ENCODE measurements at places on chromosomes 12 and 14.
A peak's percentile ranks its signal among the peaks of the same experiment; 100 is the strongest.

GRCh38 chr12:130263996-130264395 lies 73.7 kb upstream of the PIWIL1 start:
- DNase-seq, result no peak

DNA sequence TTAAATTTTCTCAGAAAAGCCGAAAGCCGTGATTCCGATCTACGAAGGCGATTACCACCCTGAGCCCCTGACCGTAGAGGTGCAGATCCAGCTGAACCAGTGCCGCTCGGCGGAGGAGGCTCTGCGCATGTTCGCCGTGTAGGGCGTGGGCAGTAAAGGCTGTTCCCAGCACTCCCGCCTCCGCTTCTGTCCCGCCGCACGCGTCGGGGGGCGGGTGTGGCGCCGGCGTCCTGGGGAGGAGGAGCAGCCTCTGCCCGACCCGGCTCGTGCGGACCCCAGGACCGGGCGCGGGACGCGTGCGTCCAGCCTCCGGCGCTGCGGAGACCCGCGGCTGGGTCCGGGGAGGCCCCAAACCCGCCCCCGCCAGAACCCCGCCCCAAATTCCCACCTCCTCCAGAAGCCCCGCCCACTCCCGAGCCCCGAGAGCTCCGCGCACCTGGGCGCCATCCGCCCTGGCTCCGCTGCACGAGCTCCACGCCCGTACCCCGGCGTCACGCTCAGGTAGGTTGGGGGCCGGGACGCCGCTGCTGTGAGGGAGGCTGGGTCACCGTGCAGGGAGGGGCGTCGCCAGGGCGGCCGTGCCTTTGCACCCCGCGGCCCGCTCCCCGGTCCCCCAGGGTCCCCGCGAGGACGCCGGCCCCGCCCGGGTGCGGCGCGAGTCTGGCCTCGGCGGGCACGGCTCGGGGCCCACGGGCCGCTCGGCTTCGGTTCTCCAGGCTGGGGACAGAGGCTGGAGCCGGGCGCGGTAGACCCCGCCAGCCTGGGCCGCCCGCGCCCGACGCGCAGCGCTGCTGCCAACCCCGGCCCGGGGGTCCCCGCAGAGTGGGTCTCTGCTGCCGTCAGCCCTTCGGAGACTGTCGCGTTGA lies at the start of gene B3GNT4:
TSS of gene B3GNT4 (plus strand) at position 409 of the 866 bp plus-strand sequence. CDS start 910 bp downstream, outside the sequence.
- DNase-seq, result peak; percentile 33

GRCh38 chr14:104214431-104215218 lies 76.2 kb downstream of the KIF26A start:
- no peak for DNase-seq

GRCh38 chr12:128578045-128578444 lies 245.7 kb downstream of the SLC15A4 start:
- DNase-seq, result no peak

- peak; percentile 94 for DNase-seq
Measured at GRCh38 chr14:76958980-76959710, 69.4 kb downstream of the IRF2BPL start.

GRCh38 chr12:105359856-105360255 lies 29.4 kb downstream of the C12orf75 start:
- DNase-seq, result no peak

- DNase-seq, result no peak
Measured at GRCh38 chr14:70785556-70785955, 23.8 kb downstream of the MAP3K9 start.

GRCh38 chr12:117084405-117085317 lies 14.6 kb downstream of the TESC start:
- DNase-seq, result no peak

DNA sequence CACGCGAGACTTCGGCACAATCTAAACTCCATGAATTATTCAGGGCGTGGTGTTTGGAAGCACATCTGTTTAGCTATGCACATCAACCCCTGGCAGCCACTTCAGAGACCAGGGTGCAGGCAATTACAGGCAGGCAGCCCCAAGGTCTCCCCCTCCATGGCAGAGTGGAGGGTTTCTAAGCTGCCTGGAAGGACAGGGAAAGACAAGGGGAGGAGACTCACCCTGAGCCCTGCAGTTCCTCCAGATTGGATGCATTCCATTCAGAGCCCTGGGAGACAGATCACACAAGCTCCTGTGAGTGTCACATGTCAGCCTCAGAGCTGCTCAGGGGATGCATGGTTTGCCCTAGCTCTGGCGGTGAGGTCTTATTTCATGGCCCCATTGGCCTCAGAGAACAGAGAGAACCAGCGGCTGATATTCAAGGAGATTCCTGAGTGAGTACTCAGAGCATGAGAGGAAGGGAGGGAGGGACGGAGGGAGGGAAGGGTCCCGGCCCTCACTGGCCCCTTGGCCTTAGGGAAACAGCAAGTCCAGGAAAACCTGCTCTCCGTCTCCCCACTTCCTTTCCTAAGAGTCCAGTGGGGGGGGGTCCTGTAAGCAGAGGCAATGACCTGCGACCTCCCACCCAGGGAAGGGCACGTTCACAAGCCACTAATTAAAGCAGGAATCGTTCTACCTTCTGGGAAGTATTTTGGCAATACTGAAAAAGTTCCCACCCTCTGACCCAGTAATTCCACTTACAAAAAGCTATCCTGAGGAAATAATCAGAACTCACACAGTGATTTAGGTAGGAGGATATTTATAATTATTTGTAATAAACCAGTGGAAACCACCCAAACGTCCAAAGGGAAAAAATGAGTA lies 55.1 kb downstream of the SSH1 start:
- DNase-seq, result peak; percentile 98

DNA sequence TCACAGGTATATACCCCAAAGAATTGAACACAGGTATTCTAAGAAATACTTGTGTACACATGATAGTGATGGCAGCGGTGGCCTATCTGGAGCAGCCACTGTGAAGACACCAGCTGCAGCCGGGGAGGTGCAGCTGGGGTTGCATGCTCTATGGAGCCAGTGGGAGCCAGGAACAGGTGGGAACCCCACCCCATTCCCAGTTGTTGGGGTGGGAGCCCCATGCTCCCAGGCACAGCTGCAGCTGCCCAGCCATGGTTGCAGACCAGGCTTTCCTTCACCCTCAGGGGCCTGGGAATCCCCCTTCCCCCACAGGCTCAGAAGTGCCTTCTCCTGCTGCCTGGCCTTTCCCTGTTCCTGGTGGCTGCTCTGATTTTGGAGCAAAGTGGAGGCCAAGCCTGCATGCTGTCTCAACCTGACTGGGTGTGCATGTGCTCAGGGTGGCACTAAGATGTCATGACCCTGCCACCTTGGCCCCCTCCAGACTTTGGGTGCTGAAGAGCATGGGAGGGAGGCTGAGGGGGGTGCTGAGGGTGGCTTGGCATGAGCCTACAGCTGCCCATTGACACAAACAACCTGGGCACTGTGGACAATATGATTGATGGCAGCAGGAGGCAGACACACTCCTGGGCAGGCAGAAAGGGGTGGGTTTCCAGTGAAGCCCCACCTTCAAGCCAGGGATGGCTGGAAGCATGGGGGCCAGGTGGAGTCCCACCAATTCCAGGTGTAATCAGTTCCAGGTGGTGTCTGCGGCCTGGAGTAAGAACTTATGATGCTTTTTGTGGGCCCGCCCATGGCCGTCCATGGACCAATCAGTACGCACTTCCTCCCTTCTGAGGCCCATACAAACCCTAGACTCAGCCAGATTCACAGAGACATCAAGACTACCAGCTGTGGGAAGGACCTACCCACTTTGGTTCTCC lies 234.7 kb downstream of the ADGRD1 start:
- DNase-seq, result no peak

DNA sequence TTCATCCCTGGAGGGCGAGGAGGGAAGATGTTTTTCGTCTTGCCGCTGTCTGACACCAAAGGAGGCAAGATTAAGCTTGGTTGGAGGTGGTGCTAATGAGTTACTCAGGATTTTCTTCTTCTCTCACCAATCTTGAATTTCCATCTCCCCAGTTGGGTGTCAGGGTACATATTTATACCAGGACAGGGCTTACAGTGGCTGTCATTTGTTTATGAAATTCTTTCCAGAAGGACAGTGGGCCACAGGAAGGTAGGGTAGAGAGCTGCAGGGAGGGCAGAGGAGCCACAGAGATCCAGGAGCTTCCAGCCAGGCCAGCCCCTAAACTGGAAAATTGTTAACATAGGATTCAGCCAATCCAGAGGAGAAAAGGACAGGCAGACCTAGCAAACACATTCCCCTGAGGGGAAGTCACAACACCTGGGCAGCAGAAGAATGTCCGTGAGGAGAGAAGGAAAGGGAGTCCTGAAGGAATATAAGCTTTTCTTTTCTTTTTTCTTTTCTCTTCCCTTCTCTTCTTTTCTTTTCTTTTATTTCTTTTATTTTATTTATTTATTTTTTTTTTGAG lies 40.5 kb downstream of the IRF2BPL start:
- DNase-seq, result no peak

- no peak for DNase-seq
Measured at GRCh38 chr12:32587581-32588495, 91.3 kb upstream of the DNM1L start.

DNA sequence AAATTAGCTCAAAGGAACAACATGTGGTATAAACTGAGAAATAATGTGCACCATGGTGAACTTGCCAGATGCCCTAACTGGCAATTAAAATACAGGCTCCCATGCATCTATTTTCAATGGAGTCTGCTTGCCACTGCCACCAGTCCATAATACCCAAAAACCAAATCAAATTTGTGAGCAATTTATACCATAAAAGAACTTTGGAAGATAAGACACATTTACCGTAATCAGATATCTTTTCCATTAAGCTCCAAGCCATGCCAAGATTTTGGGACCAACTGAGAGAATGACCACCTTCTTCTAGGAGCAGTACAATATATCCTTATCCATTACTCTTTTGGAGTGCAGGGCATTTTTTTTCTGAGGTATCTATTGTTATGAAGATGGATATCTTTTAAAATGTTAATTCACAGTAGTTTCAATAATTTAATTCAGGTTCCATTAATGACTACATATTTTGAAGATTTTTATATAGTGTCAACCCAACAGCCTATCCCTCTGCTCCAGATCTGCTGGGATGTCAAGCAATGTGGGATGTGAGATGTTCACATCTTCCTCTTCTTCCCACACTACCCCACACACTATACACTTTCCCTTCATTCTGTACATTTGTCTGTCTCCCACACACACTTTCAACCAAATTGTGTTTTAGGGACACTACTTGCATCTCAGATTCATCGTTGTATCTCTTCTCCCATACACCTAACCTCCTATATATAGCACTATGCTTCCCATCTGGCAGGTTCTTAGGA lies 53.3 kb downstream of the KIF21A start:
- no peak for DNase-seq

DNA sequence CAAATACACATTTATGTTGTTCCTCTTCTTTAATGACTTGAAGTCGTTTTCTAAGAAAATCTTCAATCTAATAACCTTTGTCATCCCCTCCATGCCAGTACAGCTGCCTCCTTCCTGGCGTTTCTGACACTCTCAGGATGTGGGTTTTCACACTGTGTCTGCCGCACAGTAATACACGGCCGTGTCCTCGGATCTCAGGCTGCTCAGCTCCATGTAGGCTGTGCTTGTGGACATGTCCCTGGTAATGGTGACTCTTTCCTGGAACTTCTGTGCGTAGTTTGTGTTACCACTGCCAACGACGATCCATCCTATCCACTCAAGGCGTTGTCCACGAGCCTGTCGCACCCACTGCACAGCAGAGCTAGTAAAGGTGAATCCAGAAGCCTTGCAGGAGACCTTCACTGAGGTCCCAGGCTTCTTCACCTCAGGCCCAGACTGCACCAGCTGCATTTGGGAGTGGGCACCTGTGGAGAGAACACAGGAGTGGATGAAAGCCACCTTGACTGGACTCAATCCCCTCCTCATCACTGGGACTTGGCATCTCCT lies 1095.9 kb downstream of the TMEM121 start:
- DNase-seq, result no peak

GRCh38 chr14:99603471-99604277 lies at the start of gene CCDC85C:
CCDC85C (minus strand) TSS chr14:99604207; CDS start chr14:99603959, 248 bp downstream.
- DNase-seq, result no peak

- DNase-seq, result peak; percentile 32
Measured at GRCh38 chr12:24911271-24911791, 37.6 kb downstream of the BCAT1 start.

GRCh38 chr14:105767315-105767714 lies 240.9 kb downstream of the TMEM121 start:
- DNase-seq, result no peak

GRCh38 chr14:60807971-60808370 lies 73.4 kb downstream of the MNAT1 start:
- peak; percentile 43 for DNase-seq

GRCh38 chr12:6033546-6033945 lies 88.5 kb upstream of the ANO2 start:
- peak; percentile 44 for DNase-seq

DNA sequence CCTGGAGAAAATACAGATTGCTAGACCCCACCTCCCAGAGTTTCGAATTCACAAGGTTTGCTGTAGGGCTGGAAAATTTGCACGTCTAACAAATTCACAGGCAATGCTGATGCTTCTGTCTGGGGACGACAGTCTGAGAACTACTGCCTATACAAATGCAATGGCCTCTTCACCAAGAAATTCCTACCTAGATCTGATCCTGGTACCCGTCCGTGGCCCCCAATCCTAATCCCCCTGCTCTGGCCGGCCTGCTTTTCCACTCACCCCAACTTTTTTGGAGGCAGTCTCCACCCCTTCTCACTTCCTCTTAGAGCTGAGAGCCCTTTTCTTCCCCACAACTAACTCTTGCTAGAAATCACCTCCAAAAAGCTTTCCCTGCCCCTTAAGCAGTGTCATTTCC lies 3.1 kb upstream of the SSH1 start:
- no peak for DNase-seq

GRCh38 chr14:90641615-90642243 lies 174.5 kb downstream of the TTC7B start:
- DNase-seq, result peak; percentile 79

GRCh38 chr14:95619785-95620417 lies 66.3 kb upstream of the TCL1B start:
- DNase-seq, result no peak

DNA sequence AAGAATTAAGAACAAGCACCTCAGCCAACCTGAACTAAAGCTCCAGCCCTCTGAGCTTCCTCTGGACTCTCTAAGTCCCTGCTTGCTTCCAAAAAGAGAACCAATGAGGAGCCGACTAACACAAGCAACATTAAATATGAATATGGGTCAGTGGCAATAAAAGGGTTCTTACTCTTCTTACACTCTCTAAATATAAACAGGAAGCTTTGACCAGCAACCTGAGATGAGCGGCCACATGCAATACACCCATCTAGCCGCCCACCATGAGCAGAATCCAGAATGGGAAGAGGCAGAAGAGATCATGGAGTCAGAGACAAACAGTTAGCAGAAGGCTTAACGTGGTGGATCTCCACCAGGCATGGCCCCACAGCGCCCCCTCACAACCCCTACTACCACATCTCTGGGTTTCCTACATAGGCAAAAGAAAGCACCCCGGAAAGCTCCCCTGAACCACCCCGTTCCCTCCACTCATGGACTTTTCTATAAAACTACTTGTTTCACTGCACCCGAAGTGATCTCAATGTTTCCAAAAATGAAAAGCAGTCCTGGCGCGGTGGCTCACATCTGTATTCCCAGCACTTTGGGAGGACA lies 59.4 kb downstream of the TTC7B start:
- DNase-seq, result peak; percentile 14

GRCh38 chr12:23949348-23950209 lies at the start of gene SOX5:
SOX5 (minus strand) TSS chr12:23949670; CDS start chr12:23949601, 69 bp downstream.
- DNase-seq, result peak; percentile 1

- DNase-seq, result no peak
Measured at GRCh38 chr12:42643881-42644579, 54.5 kb upstream of the PRICKLE1 start.

All from myocyte (in vitro differentiated cells).